ENCODE measurements at places on chromosomes 3 and 15.

GRCh38 chr3:133408961-133409360, 9.1 kb downstream of the BFSP2 start:
- peak; percentile 84 for ATAC-seq

GRCh38 chr3:86774082-86774691, 216.8 kb downstream of the VGLL3 start:
- ATAC-seq = peak; percentile 70

- ATAC-seq = no peak
Measured at GRCh38 chr15:37071134-37071533, 29.2 kb downstream of the MEIS2 start.

GRCh38 chr3:145820170-145820569, 340.8 kb downstream of the PLOD2 start:
- ATAC-seq = no peak

- ATAC-seq = no peak
Measured at GRCh38 chr3:64271631-64272030, 46.4 kb upstream of the PRICKLE2 start.

GRCh38 chr3:186239321-186239720, 122.7 kb downstream of the DGKG start:
- peak; percentile 18 for ATAC-seq

- ATAC-seq = no peak
Measured at GRCh38 chr3:15682561-15683185, 81.1 kb downstream of the BTD start.

DNA sequence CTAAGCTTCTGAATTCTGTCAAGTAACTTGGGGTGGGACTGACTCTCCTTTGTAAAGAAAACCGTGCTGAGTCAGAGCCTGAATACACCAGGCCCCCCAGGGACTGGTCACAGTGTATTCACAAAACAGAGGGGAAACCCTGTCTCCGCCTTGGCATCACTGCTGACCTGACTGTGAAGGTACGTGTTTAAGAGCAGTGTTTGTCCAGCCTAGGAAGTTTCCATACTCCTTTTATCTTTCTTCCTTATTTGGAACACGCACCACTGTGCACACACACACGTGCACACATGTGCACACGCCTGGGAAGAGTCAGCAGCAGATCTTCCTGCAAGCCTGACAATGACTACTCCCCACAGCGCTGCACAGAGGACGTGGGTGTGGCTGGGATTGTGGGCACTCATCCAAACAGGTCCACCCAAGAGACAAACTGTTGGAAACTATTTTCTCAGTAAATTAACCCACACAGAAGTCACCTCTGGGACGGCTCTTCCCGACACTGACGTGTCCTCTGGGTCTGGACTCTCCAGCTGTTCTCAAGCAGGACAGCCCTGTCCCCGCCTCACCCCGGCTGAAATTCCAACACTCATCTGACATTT, 87.7 kb downstream of the ATP10A start:
- no peak for ATAC-seq

GRCh38 chr15:52334491-52335160, 39.0 kb upstream of the MYO5C start:
- ATAC-seq = no peak

DNA sequence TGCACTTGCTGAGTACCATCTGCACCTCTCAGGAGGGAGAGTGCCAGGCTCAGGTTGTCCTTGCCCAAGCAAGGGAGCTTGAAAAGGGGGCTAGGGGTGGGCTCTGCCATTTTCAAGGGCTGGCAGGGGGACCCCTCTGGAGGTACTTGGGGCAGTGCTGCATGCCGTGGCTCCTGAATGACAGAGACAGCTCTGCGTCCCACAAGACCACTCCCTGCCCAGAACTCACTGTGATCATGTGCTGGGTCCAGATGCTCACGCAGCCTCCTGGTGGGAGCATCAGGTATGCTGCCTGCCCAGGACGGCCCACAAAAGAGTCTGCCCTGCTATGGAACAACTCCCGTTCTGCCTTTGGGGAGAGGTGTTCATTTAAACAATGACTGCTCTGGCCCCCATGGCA, 165.2 kb downstream of the GOLGA6L4 start:
- no peak for ATAC-seq

- ATAC-seq = no peak
Measured at GRCh38 chr15:33926260-33926659, 42.0 kb upstream of the CHRM5 start.

- peak; percentile 94 for ATAC-seq
Measured at GRCh38 chr15:36428102-36428845, 151.2 kb upstream of the CDIN1 start.

DNA sequence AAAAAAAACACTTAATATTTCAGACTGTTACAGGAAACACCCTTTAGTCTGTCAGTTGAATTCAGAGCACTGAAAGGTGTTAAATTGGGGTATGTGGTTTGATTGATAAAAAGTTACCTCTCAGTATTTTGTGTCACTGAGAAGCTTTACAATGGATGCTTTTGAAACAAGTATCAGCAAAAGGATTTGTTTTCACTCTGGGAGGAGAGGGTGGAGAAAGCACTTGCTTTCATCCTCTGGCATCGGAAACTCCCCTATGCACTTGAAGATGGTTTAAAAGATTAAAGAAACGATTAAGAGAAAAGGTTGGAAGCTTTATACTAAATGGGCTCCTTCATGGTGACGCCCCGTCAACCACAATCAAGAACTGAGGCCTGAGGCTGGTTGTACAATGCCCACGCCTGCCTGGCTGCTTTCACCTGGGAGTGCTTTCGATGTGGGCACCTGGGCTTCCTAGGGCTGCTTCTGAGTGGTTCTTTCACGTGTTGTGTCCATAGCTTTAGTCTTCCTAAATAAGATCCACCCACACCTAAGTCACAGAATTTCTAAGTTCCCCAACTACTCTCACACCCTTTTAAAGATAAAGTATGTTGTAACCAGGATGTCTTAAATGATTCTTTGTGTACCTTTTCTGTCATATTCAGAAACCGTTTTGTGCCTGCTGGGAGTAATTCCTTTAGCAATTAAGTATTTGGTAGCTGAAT, 17.9 kb downstream of the TMEM43 start:
- ATAC-seq = no peak

DNA sequence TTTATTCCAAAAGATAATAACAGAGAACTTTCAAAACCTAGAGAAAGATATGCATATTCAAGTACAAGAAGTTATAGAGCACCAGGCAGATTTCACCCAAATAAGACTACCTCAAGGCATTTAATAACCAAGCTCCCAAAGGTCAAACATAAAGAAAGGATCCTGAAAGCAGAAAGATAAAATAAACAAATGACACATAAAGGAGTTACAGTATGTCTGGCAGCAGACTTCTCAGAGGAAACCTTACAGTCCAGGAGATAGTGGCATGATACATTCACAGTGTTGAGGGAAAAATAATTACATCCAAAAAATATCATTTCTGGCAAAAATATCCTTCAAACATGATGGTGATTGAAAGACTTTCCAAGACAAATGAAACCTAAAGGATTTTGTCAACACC, 185.8 kb upstream of the POU1F1 start:
- no peak for ATAC-seq

DNA sequence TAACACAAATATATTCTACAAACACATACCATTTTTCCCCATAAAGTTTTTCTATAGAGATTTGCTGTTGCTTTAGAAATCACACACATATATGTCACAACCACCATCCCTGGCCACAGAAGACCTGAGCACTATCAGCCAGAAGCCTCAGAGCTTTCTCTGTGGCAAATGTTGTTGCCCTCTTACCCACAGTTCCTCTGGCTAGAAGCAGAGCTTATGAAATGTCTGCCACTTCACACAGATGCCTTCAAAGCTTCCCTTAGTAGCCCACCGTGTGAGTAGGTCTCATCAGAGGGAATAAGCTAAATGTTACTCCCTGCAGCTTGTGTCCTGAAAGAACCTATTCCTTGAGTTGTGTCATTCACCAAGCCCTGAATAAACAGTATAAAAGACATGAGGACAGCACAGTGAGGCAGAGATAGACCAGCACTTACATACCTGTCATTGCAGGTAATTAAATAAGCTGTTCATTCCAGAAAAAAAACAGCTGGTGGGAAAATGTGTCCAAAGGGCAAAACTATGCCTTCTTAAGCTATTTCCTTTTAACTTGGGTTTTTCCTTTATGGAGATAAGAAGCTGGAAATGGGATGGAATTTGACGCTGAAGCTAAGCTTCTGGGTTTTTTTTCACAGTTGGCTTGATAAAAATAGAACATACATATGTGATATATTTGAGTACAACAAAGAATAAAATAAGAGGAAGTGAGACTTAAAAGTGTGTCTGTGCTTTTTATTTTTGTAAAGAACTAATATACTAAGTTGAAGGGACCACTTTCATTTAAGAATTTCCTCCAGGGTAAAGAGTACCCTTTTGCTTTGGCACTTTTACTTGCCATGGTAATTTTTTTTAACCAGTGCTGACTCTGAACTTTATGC, 391.4 kb downstream of the KCNH8 start:
- ATAC-seq = no peak

- ATAC-seq = peak; percentile 57
Measured at GRCh38 chr3:172244011-172244410, 204.2 kb downstream of the GHSR start.

- no peak for ATAC-seq
Measured at GRCh38 chr3:156617145-156617544, 57.2 kb upstream of the TIPARP start.

DNA sequence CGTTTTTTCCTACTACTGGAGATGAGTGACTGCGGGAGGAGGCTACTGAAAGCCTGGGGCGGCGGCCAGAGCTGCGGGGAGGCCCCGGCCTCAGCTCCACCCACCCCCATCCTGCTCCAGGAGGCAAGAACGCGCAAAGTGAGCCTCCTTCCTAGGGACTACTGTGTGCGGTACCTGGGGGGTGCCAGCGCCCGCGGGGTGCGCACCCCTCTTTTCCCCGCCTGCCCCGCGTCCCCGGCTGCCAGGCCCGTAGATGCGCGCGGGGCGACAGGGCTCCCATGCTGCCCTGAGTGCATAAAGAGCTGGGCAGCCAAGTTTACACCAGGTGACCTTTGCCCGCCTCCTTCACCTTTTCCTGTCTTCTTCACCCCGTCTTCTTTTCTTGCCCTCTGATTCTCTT, 2.5 kb upstream of the USF3 start:
- ATAC-seq = no peak

- ATAC-seq = no peak
Measured at GRCh38 chr3:132326251-132326650, 9.0 kb downstream of the ACP3 start.

GRCh38 chr3:4898454-4899313, 80.6 kb upstream of the BHLHE40 start:
- peak; percentile 87 for ATAC-seq

- no peak for ATAC-seq
Measured at GRCh38 chr3:69304396-69304795, 81.5 kb downstream of the FRMD4B start.

DNA sequence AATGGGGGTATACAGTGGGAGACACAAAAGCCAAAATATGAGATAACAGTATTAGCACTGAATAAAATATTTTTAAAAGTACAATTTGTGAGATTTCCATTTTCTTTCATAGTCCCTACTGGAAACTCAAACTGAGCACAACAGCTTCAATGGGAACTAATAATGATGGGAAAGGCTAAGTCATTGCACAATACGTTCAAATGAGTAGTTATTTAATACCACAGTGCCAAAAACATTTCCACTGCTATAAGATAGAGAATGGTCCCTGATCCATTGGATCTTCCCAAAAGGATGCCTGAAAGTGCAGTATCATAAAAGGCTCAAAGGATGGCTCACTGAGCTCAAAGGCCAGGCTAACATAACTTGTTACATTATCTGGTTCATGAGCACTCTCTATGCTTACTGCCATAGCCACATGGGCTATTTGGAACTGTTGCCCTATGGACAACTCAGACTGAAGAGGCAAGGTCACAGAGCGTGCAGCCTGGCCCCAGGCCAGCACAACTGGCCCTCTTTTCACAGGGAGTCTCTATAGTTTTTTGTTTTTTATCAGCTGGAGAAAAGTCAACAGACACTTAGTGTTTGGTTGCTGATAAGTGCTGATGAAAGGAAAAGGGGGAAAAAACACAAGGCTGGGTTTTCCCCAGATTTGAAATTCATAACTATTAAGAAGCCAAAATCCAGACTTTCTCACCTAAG, 54.1 kb upstream of the PPIB start:
- ATAC-seq = peak; percentile 40

DNA sequence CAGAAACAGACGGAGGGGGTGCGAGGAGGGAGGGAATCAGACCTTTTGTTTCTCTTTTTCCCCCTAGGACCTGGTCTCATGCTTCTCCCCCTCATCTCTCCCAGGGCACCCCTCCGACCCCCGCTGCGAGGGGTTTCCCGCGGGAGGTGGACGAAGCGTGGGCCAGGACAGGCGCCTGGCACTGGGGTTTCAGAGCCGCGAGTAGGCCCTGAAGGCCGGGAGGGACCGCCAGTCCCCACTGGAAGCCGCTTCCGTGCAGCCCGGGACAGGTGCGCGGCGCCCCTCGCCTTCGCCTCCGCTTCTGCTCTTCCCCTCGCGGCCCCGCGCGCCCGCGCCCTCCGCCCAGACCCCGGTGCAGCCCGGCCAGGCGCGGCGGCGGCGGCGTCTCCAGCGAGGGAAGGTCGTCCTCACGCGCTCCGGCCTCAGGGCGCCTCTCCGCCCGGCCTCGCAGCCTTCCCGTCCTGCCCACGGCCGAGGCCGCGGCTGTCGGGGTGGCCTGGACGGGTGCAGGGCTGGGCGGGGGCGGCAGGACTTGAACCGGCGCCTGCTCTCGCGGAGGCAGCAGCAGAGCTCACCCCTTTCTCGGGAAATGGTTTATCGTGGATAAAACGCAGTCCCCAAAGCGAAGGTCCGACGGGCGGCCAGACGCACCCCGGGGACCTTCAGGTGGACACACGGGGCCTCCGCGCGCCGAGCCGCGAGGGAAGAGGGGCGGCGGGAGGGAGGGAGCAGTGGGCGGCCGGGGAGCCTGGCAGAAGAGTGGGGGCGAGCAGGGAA, 31.5 kb upstream of the ADAMTS17 start:
- no peak for ATAC-seq

- no peak for ATAC-seq
Measured at GRCh38 chr3:123111640-123112039, 44.8 kb downstream of the PDIA5 start.

DNA sequence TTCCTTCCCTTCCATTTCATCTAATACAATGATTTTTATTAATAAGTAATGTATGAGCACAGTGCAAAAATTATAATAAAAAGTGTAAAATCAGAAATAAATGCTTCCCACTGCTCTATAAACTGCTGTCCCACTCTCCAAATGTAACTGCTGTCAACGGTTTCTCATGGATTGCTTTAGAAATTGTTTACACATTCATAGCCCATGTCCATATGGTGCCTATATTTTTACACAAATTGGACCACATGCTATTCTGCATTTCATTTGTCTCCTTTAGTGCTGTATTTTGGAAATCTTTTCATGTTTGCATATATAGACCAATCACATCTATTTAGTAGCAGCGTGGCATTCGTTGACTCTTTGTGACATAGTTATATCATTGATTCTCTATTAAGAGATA, 164.7 kb upstream of the SLCO3A1 start:
- no peak for ATAC-seq

- ATAC-seq = peak; percentile 66
Measured at GRCh38 chr3:197791892-197792647, 1.0 kb downstream of the LRCH3 start.

Measured in SK-N-SH treated with all-trans-retinoic acid at 6 μM for 48 hours (cell line).